ENCODE measurements at places on chromosomes 11 and 22.

- no peak for DNase-seq
These were observed 19.4 kb upstream of the LRRC55 start for GRCh38 chr11:57162179-57162898.

GRCh38 chr11:69598147-69598546, 42.8 kb upstream of the CCND1 start:
- DNase-seq, result peak; percentile 30

- no peak for DNase-seq
These were observed 104.6 kb downstream of the MPPED1 start for GRCh38 chr22:43516386-43516785.

DNA sequence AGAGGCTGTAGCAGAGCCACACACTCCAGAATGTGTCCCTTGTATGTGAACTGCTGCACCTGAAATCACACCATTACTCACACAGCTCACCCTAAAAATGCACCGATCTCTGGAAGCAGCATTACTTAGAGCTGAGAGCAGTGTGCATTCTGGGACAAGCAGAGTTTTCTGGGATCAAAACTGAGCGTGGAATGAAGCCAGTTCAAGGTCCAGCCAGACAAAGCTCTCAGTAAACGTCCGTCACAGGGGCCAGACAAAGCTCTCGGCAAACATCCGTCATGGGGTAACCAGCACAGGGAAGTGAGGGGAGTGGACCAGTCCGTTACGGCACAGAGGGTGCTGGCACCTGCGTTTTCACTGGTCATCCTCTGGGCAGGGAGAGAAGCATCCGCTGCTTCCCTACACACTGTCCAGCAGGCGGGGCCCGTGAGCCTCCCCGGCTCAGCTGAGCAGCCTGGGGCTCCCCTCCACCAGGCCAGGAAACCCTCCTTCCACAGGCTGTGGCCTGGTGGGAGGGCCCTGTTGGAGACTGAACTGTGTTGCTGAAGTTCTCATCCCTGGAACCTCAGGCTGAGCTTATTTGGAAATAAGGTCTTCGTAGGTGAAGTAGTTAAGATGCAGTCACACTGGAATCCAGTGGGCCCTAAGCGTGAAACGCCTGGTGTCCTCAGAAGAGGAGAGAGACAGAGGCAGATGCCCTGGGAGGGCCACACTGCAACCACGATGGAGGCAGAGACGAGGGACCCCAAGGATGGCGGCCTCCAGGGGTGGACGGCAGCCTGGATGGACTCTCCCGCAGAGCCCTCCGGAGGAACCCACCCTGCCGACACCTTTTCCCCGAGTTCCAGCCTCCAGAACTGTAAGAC, 883.9 kb downstream of the BRD1 start:
- peak; percentile 67 for DNase-seq

DNA sequence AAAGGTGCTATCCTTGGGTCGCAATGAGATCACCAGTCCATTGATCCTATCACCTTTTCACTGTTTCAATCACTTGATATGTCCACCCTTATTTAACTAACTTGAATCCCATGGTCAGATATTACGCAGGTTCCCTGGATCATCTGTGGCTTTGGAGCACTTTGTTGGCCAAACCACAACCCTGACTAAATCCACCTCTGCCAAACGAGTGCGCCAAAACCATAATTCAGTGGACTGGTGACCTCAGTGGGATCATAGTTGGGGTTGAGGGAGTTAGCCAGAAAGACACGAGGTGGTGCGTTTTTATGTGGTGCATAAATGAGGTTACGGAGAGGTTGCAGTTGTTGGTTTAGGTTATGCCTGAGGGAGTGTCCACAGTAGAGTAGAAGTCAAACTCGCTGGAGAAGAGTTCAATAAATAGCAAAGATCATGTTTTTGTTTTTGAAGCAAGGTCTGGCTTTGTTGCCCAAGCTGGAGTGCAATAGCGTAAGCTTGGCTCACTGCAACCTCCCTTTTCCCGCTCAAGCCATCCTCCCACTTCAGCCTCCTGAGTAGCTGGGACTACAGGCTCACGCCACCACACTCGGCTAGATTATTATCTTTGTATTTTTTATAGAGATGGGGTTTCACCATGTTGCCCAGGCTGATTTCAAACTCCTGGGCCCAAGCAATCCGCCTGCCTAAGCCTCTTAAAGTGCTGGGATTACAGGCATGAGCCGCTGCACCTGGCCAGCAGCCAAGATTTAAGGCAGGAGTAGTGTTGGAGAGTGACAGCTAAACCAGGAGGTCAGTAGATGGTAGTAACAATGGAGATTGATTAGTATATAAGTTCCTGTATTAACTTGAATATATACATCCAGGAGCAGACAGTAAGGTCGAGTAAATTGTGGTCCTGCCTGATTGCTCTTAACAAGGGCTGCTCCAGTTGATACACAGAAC, 4.5 kb downstream of the FOXR1 start:
- DNase-seq, result no peak

- DNase-seq, result peak; percentile 42
These were observed 1.6 kb downstream of the CD59 start for GRCh38 chr11:33734441-33735270.

GRCh38 chr11:131217313-131218310, 152.8 kb upstream of the NTM start:
- DNase-seq, result peak; percentile 13

GRCh38 chr11:128854841-128855240, 12.3 kb downstream of the KCNJ1 start:
- DNase-seq, result no peak

- DNase-seq, result no peak
These were observed 1.1 kb upstream of the RIN1 start for GRCh38 chr11:66337103-66337899.

GRCh38 chr11:67267188-67268080, 1.2 kb downstream of the GRK2 start:
- no peak for DNase-seq

DNA sequence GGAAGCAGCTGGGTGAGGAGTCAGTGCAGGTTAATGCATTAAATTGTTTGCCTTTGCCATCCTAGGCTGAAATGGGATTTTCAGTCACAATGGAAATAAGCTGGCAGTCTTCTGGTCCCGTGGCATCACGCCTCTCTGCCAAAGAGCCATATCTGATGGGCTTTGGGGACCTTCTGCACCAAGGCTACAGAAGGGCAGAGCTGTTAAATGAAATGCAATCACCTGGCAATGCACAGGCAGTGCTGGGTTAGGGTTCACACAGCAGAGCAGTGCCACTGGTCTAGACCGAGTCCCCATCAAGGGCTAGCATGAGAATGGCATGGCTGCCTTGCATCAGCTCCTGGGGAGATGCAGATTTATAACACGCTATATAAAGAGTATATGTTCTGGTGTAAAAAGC, 749.2 kb downstream of the NTM start:
- DNase-seq, result no peak

DNA sequence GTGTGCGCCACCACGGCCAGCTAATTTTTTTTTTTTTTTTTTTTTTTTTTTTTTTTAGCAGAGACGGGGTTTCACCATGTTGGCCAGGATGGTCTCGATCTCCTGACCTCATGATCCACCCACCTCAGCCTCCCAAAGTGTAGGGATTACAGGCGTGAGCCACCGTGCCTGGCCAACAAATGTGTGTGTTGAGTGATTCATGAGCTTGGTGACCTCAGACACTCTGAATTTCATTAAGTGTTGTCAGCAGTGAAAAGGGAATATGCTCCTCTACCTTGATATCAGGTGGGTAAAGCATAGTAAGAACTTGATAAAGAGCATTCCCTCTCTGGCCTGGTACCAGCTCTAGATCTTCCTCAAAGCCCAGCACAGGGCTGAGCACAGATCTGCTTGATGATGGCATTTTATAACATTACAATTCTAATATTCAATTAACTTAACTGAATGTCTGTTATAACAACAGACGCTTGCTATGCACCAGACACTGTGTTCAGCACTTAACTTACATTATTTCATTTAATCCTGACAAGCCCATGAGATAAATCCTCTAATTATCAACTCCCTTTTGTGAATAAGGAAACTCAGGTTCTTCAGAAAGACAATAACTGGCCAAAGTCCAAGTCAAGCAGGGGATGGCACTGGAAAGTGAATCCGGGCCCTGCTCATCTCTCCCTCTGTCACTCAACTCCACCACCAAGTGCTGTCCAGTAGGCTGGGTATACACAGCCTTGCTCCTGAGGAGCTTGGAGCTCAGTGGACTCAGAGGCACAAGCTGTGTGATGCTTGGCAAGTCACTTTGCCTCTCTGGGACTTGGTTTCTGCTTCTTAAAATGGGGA, 13.0 kb downstream of the TBC1D10A start:
- DNase-seq, result no peak

- DNase-seq, result peak; percentile 82
These were observed 14.5 kb upstream of the MS4A7 start for GRCh38 chr11:60363542-60364470.

All from Ammon's horn (tissue), 1 donor.